ENCODE measurements at places on chromosomes 7 and 10.
A peak's percentile ranks its signal among the peaks of the same experiment; 100 is the strongest.

- DNase-seq: no peak
Measured at GRCh38 chr10:60446851-60447250, 57.2 kb upstream of the ANK3 start.

- DNase-seq: no peak
Measured at GRCh38 chr7:138705167-138705566, 4.0 kb upstream of the SVOPL start.

GRCh38 chr10:93225938-93226337 lies 152.2 kb downstream of the CYP26A1 start:
- DNase-seq: no peak

- DNase-seq: peak; percentile 90
Measured at GRCh38 chr10:17228091-17229015, at the start of gene VIM. VIM (plus strand) TSS chr10:17228241; CDS start chr10:17229423, 1,182 bp downstream.

DNA sequence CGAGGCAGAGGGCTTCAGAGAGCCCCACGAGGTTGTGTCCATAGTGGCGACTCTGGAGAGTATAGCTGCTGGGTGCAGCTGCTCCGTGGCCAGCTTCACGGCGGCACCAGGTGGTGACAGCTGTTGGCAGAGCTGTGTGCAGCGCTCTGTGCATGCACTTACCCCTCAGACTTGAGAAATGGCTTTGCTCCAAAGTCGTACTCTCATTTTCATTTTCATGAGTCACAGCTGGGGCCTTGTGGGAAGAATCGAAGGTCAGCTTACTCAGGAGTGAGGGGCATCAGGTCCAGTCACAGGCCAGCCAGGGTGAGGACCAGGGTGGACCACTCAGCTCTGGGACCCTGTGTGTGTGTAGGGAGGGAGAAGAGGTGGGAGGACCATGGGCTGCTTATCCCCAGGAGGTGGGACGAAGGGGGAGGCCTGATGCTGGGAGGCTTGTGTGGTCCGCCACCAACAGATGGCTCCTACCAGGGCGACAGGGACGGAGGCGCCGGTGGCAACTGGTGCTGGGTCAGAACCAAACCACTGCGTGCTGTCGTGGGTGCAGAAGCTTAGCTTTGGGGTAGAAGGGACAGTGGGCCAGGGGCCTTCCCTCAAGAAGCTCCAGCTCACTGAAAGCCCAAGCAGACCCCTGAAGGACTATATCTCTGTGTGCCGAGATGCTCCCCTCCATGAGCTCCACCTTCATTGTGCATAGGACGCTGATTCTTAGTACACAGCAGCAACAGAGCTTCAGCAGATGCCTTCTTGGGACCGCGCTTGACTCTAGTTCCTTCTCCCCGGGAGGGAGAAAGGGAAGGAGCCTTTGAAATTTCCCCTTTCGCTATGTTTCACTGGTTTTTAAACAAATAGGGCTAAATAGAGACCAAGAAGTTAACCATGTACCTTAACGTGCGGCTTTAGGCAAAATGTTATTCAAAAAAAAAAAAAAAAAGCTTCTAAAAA lies 225.0 kb downstream of the CELF2 start:
- DNase-seq: peak; percentile 37

- DNase-seq: peak; percentile 84
Measured at GRCh38 chr7:105677817-105678573, 96.7 kb upstream of the EFCAB10 start.

DNA sequence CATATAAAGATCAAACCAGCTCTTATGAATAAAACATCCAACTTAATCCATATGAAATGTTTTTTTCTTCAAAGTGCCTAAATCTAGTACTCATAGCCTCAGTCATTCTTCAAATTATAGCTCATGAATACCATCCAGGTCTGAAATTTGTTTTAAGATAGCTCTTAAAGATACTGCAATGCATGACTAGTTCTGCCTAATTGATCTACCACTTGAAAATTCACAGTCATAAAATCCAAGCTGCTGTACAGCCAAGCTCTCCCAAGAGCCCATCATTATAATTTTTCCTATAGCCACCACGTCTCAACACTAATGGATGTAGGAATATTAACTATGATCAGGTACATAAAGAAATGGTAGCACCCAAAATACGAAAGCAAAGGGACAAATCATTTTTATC lies 87.9 kb upstream of the RNF148 start:
- DNase-seq: no peak

DNA sequence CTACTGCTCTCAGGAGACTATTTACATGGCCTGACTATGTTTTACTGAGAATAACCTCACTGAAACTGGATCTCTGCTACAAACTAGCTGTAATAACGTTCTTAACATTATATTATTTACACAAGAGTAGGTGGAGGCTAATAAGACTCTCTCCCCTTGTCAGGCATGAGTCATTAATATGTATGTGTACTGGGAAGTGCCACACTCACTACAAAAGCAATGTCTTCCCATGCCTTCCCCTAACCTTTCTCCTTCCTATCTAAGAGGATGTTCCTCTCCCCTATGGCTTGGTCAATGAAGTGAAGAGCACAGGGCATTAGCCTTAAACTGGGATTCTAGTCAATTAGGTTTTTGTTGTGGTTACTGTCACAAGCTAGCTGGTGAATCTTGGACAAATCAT lies 147.9 kb downstream of the DGKB start:
- DNase-seq: no peak

GRCh38 chr10:28283251-28283650 lies 19.6 kb downstream of the MPP7 start:
- DNase-seq: no peak

GRCh38 chr7:85156661-85157208 lies 30.1 kb downstream of the SEMA3D start:
- no peak for DNase-seq

- no peak for DNase-seq
Measured at GRCh38 chr7:6646465-6646864, 9.3 kb downstream of the ZNF316 start.

GRCh38 chr7:93188870-93189634 lies 37.2 kb downstream of the HEPACAM2 start:
- no peak for DNase-seq

- DNase-seq: no peak
Measured at GRCh38 chr10:61635471-61635870, 27.3 kb upstream of the CABCOCO1 start.

DNA sequence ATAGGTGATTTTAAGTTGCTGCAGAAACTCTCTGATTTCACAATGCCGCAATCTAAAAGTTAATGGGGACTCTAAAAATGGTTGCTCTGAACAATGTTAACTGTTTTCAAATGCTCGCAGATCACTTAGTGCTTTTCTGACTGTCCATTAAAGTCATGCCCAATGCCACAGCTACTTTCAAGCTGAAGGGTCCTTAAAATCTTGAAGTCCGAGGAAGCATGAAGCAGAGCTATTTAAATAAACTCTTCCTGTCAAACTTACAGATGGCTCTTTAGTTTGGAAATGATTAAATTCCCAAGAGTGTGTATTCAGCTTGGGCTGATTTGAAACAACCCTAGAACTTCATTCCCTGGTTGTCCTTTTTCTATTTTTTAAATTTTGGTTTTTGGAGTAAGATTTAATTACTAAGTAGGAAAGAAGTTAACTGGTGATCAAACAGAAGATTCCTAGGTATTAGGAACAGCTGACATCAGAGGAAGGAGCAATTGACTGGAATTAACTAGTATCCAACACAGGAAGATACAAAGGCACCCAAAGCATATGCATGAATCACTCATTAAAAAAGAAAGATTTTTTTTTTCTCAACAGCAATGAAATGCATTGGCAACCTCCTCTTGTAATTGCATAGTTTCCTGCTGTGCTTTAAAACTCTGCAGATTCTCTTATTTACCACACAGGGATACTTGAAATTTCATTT lies 105.1 kb downstream of the NRP1 start:
- no peak for DNase-seq

GRCh38 chr10:128526791-128527375 lies 400.7 kb upstream of the MKI67 start:
- DNase-seq: no peak

GRCh38 chr10:17216217-17216900 lies 11.7 kb upstream of the VIM start:
- no peak for DNase-seq

- no peak for DNase-seq
Measured at GRCh38 chr10:23676296-23676695, 237.4 kb downstream of the OTUD1 start.

DNA sequence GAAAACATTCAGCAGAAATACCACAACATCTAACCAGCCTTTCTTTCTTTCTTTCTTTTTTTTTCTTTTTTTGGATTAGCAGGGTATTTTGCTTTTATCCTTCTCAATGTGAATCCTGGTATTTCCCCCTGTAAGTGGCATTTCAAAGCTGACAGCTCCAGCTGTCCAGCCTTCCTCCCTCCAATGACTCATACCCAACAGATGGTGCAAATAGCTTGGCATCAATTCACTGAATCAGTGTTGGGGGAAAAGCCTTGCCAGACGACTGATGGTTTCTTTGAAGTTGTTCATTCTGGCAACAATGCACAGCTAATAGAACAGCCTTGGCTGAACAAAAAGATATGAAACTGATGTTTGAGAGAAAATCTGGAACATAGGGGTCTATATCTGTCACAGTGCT lies 316.8 kb upstream of the STEAP1 start:
- DNase-seq: no peak

GRCh38 chr7:151131592-151132293 lies 35.8 kb downstream of the GBX1 start:
- no peak for DNase-seq
